IPS DF 6.9 (cell line): ENCODE measurements at places on chromosomes 6 and 20.

DNA sequence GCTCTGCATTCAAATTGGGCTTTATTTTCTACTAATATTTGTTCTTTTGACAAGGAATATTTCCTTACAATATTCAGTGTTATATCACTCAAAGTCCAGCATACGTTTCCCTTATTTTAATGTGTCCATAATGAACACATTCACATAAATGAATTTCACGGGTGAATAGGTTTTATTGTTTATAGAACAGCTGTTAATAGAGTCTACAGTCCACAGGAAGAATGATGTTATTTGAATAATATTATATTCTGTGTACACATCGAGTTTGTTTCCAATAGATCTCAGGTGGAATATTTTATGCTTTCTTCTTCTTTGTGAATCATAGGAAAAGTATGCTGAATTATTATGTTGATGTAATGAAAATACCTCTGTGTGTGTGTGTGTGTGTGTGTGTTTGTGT, 582.4 kb downstream of the CDH26 start:
- no peak for DNase-seq
- H3K4me1 ChIP-seq: no peaks in the 10 kb centered on the region
- H3K4me3 ChIP-seq: no peak overlapping the region
- no peaks in the 10 kb centered on the region for H3K27me3 ChIP-seq
- H3K36me3 ChIP-seq: no peaks in the 10 kb centered on the region

- peaks cover 6% of the 10 kb centered on the region; the same call in 1 of the 2 replicates for H3K27me3 ChIP-seq
- no peak for DNase-seq
- no peak overlapping the region for H3K27ac ChIP-seq
Observed at GRCh38 chr6:40583709-40584108, 3.5 kb downstream of the LRFN2 start.

DNA sequence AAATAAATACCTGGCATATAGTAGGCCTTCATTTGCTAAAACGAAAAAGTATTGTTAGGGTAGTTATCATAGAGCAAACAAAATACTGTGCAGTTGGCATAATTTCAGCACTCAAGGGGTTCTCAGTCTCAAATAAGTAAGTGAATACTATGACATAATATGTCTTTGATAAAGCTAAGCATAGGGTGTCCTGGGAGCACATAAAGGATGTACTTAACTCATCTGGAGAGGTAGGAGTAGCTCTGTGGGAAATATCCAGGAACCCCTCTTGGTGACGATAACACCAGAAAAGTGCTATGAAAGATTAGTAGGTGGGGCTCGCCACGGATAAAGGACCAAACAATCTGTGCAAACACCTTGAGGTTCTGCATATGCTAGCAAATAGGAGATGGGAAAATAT, 23.2 kb downstream of the VNN1 start:
- H3K27ac ChIP-seq: no peak overlapping the region
- H3K4me1 ChIP-seq: no peaks in the 10 kb centered on the region
- no peaks in the 10 kb centered on the region for H3K27me3 ChIP-seq
- no peaks in the 10 kb centered on the region for H3K36me3 ChIP-seq
- DNase-seq: no peak

DNA sequence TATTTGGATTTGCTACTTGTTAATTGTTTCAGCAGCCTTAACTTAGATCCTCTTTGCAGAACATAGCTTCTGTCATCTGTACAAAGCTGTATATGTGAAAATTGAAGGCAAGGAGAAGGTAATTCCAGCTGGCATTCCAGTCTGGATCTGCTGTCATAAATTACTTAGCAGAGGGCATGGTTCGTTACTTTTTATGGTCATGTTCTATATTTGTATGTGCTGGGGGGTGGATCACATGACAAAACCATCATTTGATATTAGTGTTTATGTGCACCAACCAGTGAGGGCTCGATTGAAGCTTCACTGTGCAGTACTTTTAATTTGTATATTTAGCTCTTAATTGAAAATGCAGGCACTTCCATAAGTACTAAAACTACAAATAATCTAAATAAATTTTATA, 80.2 kb downstream of the CAP2 start:
- DNase-seq: no peak
- no peaks in the 10 kb centered on the region for H3K27me3 ChIP-seq
- no peaks in the 10 kb centered on the region for H3K4me1 ChIP-seq

GRCh38 chr6:157667211-157668008, 155.6 kb upstream of the SNX9 start:
- no peaks in the 10 kb centered on the region for H3K27me3 ChIP-seq
- DNase-seq: peak; percentile 41
- H3K36me3 ChIP-seq: no peaks in the 10 kb centered on the region
- H3K27ac ChIP-seq: no peak overlapping the region
- no peak overlapping the region for H3K4me3 ChIP-seq
- peaks cover 4% of the 10 kb centered on the region; the same call in 1 of the 2 replicates for H3K4me1 ChIP-seq

- peaks cover 16% of the 10 kb centered on the region for H3K36me3 ChIP-seq
- no peak overlapping the region for H3K4me3 ChIP-seq
- DNase-seq: no peak
- no peaks in the 10 kb centered on the region for H3K27me3 ChIP-seq
- H3K27ac ChIP-seq: no peak overlapping the region
Observed at GRCh38 chr6:7905416-7905815, 5.2 kb downstream of the TXNDC5 start.

- no peaks in the 10 kb centered on the region for H3K27me3 ChIP-seq
- DNase-seq: no peak
- H3K27ac ChIP-seq: no peak overlapping the region
- H3K4me1 ChIP-seq: no peaks in the 10 kb centered on the region
Observed at GRCh38 chr6:136228814-136229213, 21.3 kb downstream of the MTFR2 start.

DNA sequence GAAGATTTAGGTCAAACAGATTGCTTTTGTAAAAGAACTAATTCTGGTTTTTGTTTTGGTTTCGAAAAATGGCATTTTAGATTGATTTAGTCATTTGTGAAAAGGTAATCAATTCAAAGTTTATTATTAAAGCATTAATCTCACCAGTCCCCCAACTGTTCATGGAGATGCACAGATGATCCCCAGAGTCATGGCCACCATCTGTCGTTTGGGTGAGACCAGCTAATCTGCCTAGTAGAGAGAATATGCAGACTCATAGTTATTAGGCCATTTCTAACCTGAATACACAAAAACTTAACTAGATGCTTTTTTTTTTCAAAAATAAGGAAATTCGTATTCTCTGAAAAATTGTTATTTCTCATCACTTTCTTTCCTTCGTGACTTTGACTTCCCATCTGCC, 58.1 kb downstream of the C6orf58 start:
- no peak for DNase-seq
- H3K27ac ChIP-seq: no peak overlapping the region
- H3K36me3 ChIP-seq: no peaks in the 10 kb centered on the region
- H3K4me3 ChIP-seq: no peak overlapping the region
- H3K27me3 ChIP-seq: no peaks in the 10 kb centered on the region
- no peaks in the 10 kb centered on the region for H3K4me1 ChIP-seq

- no peaks in the 10 kb centered on the region for H3K4me1 ChIP-seq
- no peak overlapping the region for H3K4me3 ChIP-seq
- DNase-seq: no peak
- H3K36me3 ChIP-seq: no peaks in the 10 kb centered on the region
- H3K27me3 ChIP-seq: no peaks in the 10 kb centered on the region
- no peak overlapping the region for H3K27ac ChIP-seq
Observed at GRCh38 chr6:105810105-105810921, 275.8 kb upstream of the PRDM1 start.

GRCh38 chr6:9783567-9783966, 631.3 kb downstream of the TFAP2A start:
- H3K36me3 ChIP-seq: no peaks in the 10 kb centered on the region
- H3K27ac ChIP-seq: no peak overlapping the region
- H3K4me1 ChIP-seq: no peaks in the 10 kb centered on the region
- no peak overlapping the region for H3K4me3 ChIP-seq
- no peaks in the 10 kb centered on the region for H3K27me3 ChIP-seq

DNA sequence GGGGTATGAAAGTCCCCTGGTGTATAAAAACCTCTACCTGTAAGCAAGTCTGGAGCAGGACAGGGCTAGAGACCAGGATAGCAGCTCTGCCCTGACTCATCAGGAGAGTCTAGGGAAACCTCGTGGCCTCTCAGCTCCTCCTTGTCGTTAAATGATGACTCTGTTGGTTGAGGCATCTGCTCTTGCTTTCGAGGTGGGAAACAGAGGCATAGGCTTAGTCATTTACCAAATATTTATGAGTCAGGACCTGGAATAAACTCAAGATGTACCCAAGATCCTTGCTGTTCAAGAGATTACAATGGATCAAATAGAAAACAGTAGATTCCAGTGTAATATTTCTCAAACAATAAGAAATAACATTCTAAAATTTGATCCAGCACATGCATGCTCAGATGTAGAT, 5.5 kb downstream of the MANBAL start:
- no peaks in the 10 kb centered on the region for H3K4me1 ChIP-seq
- H3K27me3 ChIP-seq: no peaks in the 10 kb centered on the region
- no peak overlapping the region for H3K4me3 ChIP-seq
- no peak for DNase-seq
- no peak overlapping the region for H3K27ac ChIP-seq

DNA sequence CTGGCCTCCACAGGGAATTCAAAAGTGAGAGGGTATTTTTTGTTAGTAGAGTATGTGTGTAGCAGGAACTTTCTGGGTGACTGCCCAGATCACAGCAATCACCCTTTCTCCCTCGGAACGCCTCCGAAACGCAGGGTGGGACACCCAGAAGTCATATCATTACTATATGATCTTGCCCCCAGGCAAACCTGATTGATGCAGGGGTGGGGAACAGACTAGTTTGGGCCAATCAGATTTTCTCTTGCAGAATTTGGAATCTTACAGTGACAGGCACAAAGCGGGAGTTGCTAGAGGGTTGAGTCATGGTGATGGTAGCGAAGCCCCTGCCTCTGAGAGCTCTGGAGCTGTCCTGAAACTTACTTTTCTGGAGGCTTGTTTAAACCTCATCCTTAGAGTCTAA, 16.5 kb upstream of the RPN2 start:
- no peak overlapping the region for H3K4me3 ChIP-seq
- no peak overlapping the region for H3K27ac ChIP-seq
- no peaks in the 10 kb centered on the region for H3K4me1 ChIP-seq
- H3K27me3 ChIP-seq: no peaks in the 10 kb centered on the region
- no peak for DNase-seq
- H3K36me3 ChIP-seq: no peaks in the 10 kb centered on the region

- H3K27me3 ChIP-seq: peaks cover 67% of the 10 kb centered on the region
- no peak overlapping the region for H3K27ac ChIP-seq
- DNase-seq: no peak
Observed at GRCh38 chr6:149963212-149963461, 606 bp upstream of the ULBP1 start.

DNA sequence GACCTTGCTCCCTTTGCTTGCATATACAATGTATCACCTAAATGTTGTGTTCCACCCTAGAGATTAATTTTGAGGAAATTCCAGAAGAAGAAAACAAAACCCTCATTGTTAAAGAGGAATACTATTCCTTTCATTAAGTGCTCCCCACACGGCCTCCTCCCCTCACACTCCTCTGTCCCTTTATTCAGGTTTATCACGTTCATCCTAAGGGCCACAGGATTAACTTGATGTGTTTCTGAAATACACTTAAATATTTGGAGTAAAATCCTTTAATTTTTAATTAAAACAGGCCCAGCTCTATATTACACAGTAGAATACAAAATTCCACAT, 89.4 kb upstream of the MRPS10 start:
- DNase-seq: no peak
- no peak overlapping the region for H3K27ac ChIP-seq
- no peaks in the 10 kb centered on the region for H3K27me3 ChIP-seq
- no peak overlapping the region for H3K4me3 ChIP-seq
- H3K4me1 ChIP-seq: peaks cover 1% of the 10 kb centered on the region; the same call in 1 of the 2 replicates

- no peaks in the 10 kb centered on the region for H3K27me3 ChIP-seq
- no peaks in the 10 kb centered on the region for H3K36me3 ChIP-seq
- no peak for DNase-seq
- H3K27ac ChIP-seq: no peak overlapping the region
- no peaks in the 10 kb centered on the region; the same call in 1 of the 2 replicates for H3K4me1 ChIP-seq
- H3K4me3 ChIP-seq: peak overlapping the region; percentile 61; the same call in 1 of the 2 replicates
Observed at GRCh38 chr20:43590036-43590391, 723 bp upstream of the IFT52 start.

GRCh38 chr20:51010932-51011331, 12.0 kb downstream of the KCNG1 start:
- no peak overlapping the region for H3K27ac ChIP-seq
- no peak overlapping the region for H3K4me3 ChIP-seq
- H3K4me1 ChIP-seq: peaks cover 4% of the 10 kb centered on the region; the same call in 1 of the 2 replicates
- DNase-seq: no peak
- H3K36me3 ChIP-seq: 0 out of 2 replicates have a peak, but pooled peaks cover 2% of the 10 kb centered on the region

GRCh38 chr6:2971420-2972218, at the start of gene SERPINB6:
Gene SERPINB6, minus strand, starts transcription at chr6:2971567. Its CDS starts 12,235 bp downstream, at chr6:2959332.
- peak within 1 kb of the TSS; percentile 53; the same call in 1 of the 2 replicates for H3K4me3 ChIP-seq
- H3K36me3 ChIP-seq: no peaks in the 10 kb centered on the region
- no peak for DNase-seq
- no peaks in the 10 kb centered on the region for H3K27me3 ChIP-seq
- H3K27ac ChIP-seq: no peak within 1 kb of the TSS

GRCh38 chr6:123402052-123402451, 234.7 kb downstream of the TRDN start:
- H3K36me3 ChIP-seq: no peaks in the 10 kb centered on the region
- H3K4me3 ChIP-seq: no peak overlapping the region
- H3K4me1 ChIP-seq: no peaks in the 10 kb centered on the region
- no peak overlapping the region for H3K27ac ChIP-seq
- DNase-seq: no peak

DNA sequence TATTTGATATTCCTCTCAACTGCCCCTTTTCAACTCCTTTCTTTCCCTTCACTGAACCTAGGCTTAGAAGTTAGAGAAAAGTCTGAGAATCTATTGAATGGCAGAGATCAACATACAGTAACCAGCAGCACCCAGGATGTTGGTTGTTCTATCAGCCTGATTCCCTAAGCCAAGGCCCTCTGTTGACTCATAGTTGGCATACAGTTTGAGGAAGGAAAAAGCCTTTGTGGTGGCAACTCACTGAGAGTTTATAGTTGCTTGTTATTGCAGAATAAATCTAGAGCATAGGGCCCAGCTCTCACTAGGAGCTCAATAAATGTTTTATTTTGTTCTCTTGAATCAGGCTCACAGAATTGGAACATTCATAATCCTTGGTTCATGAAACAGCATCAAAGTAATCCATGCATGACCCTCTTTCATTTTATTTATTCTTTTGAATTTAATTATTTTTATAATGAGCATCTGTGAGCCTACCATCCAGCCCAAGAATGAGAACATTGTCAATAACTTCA, 119.1 kb upstream of the ADGRF1 start:
- H3K4me3 ChIP-seq: no peak overlapping the region
- no peaks in the 10 kb centered on the region for H3K27me3 ChIP-seq
- no peaks in the 10 kb centered on the region for H3K4me1 ChIP-seq
- H3K36me3 ChIP-seq: no peaks in the 10 kb centered on the region
